Ascending aorta (tissue), 2 donors: ENCODE measurements at places on chromosomes 16 and 17.

- no peak for DNase-seq
- H3K4me1 ChIP-seq = no peaks in the 10 kb centered on the region
- no peak overlapping the region for H3K4me3 ChIP-seq
Observed at GRCh38 chr17:30299000-30299399, 7.3 kb upstream of the BLMH start.

- no peaks in the 10 kb centered on the region for H3K4me1 ChIP-seq
- no peaks in the 10 kb centered on the region for H3K27me3 ChIP-seq
- no peak overlapping the region for H3K4me3 ChIP-seq
- H3K36me3 ChIP-seq = peaks cover 48% of the 10 kb centered on the region
- no peak overlapping the region for H3K27ac ChIP-seq
- DNase-seq = no peak
Observed at GRCh38 chr17:81460856-81461460, 51.6 kb downstream of the ACTG1 start.

DNA sequence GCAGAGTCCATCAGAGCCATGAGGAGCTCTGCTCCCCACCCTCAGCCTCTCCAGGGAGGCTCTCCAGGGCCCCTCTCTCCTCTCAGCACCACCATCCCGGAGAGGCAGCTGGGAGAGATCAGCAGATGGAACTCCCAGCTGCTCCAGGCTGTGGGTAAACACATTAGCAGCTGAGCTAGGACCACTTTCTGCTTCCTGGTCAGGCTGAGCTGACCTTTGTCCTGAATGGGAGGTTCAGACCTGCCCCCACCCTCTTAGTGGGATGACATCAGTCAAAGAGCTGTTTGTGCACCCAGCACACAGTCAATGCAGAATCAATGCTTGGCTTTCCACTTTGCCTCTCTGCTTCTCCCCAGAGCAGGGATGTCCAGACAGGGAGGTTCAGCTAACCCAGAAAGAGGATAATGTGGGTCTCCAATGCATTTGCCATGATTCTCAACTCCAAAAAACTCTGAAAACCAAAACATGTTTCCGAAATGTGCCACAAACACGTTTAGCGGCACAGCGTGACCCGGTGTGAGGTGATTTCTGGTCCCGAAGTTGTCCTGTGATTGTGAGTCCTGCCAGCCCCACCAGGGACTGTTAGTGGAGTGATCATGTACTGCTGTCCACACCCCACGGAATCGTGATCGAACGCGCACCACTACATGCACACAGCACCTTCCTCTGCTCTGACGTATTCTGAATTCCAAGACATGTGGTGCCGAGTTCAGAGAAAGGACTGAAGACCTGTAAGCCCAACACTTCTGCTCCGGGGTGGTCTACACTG is 6.7 kb downstream of the GPR142 start:
- H3K4me1 ChIP-seq = no peaks in the 10 kb centered on the region
- no peak overlapping the region for H3K4me3 ChIP-seq
- H3K27me3 ChIP-seq = no peaks in the 10 kb centered on the region
- no peak for DNase-seq

DNA sequence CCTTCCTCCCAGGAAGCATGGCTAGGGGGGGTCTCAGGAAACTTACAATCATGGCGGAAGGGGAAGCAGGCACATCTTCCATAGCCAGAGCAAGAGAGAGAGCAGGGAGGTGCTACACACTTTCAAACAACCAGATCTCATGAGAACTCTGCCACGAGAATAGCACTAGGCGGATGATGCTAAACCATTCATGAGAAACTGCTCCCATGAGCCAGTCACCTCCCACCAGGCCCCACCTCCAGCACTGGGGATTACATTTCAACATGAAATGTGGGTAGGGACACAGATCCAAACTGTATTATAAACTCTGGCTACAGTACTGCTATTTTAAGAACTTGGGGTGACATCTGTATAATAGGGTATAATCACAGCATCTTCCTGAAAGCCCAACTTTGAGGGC is 83.1 kb upstream of the CACNG5 start:
- H3K4me1 ChIP-seq = no peaks in the 10 kb centered on the region
- H3K27me3 ChIP-seq = no peaks in the 10 kb centered on the region
- H3K36me3 ChIP-seq = no peaks in the 10 kb centered on the region
- H3K27ac ChIP-seq = no peak overlapping the region

DNA sequence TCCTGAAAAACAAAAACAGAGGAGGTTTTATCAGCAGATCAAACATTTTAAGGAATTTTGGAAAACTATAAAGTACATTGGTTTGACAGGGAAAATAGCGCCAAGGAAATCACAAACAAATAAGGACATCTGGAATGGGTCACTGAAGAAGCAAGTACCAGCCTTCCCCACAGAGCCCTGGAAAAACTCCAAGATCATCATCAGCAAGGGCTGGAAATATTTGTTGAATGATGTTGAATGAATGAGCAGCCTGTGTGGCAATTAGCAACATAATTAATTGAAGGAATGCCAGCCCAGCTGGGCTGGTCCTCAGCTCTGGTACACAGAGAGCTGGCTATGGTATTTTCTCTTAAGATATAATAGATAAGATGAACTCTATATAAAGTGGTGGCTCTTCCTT is 290.4 kb downstream of the HS3ST3A1 start:
- H3K27me3 ChIP-seq = no peaks in the 10 kb centered on the region
- H3K36me3 ChIP-seq = no peaks in the 10 kb centered on the region
- H3K4me1 ChIP-seq = no peaks in the 10 kb centered on the region
- no peak overlapping the region for H3K4me3 ChIP-seq
- no peak for DNase-seq
- no peak overlapping the region for H3K27ac ChIP-seq
